ENCODE measurements at places on chromosomes 2 and 18.

GRCh38 chr18:74215863-74216262 lies 67.5 kb downstream of the TIMM21 start:
- DNase-seq = no peak

GRCh38 chr2:182946958-182947369 lies 80.5 kb upstream of the FRZB start:
- DNase-seq = no peak

- no peak for DNase-seq
Measured at GRCh38 chr2:183543222-183543621, 419.0 kb downstream of the NUP35 start.

DNA sequence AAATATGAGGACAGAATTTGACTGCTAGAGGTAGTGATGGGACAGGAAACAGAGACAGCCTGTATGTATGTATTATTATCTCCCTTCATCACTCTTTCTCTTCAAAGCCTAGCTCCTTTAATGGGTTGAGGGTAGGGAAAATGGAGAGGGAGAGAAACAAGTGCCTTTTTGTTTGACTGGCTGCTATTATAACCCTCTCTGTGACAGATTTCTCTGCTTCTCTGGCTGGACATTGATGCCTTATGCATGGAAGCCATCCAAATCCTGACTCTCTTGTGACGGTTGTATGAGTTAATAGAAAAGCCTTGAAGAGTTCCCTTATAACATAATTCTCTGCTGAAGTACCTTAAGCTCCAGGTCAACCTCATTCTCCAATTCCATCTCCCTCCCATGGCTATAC lies 118.5 kb upstream of the COL5A2 start:
- no peak for DNase-seq

DNA sequence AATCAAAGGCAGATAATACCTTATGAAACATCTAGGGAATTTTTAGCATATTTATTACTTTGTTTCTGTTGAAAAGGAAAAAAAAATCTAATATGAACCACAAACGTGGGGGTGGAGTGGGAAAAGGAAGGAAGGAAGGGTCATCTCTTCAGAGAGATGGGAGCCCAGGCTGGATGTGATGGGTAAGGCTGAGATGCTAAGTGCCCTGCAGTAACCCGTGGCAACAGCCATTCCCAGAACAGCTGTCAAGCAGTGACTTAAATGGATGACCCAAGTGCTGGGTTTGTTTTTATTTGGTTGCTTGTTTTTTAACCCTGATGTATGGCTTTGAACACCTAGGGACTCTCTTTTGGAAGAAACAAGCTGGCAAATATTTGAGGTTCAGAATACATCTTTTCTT lies 50.7 kb upstream of the KLF7 start:
- no peak for DNase-seq

- DNase-seq = no peak
Measured at GRCh38 chr2:241489088-241489487, 19.3 kb downstream of the STK25 start.
